ENCODE measurements at places on chromosomes 4 and X.
A peak's percentile ranks its signal among the peaks of the same experiment; 100 is the strongest.

- no peak for DNase-seq
Observed at GRCh38 chrX:21958187-21958586, 17.7 kb downstream of the SMS start.

GRCh38 chr4:5561286-5561685, 147.1 kb downstream of the EVC2 start:
- DNase-seq, result no peak

GRCh38 chr4:132180020-132180427, 969.1 kb upstream of the PCDH10 start:
- DNase-seq, result no peak

DNA sequence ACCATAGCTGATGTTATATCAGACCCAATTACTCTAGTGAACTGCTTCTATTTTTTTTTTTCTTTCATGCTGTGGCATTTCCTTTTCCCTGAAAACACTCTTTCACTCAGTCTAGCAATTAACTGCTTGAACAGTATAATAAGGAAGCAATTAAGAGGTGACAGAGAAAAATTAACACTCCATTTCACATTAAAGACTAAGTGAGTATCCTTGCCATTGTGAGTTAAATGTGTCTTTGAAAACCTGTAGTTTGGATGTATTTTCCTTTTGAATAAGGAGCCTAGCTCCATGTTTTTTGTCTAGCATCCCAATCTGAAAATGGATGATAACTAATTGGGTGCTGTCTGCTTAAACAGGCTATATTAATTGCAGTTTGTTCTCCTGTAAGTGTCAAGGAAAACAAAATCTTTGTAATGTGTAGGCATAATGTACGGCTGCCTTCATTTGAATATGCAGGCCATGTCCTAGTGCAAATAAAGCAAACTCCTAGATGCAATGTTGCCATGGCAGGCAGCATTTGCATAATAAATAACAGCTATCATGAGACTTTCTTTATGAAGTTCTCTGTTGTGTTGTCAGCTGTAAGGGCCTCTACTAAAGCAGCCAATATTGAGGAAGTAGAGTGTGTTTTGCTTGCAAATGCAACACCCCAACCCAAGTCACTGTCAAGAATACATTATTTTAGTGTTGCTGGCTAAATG, 416.7 kb downstream of the ZIC3 start:
- no peak for DNase-seq

- peak; percentile 32 for DNase-seq
Observed at GRCh38 chr4:21790438-21791029, 158.0 kb downstream of the KCNIP4 start.

DNA sequence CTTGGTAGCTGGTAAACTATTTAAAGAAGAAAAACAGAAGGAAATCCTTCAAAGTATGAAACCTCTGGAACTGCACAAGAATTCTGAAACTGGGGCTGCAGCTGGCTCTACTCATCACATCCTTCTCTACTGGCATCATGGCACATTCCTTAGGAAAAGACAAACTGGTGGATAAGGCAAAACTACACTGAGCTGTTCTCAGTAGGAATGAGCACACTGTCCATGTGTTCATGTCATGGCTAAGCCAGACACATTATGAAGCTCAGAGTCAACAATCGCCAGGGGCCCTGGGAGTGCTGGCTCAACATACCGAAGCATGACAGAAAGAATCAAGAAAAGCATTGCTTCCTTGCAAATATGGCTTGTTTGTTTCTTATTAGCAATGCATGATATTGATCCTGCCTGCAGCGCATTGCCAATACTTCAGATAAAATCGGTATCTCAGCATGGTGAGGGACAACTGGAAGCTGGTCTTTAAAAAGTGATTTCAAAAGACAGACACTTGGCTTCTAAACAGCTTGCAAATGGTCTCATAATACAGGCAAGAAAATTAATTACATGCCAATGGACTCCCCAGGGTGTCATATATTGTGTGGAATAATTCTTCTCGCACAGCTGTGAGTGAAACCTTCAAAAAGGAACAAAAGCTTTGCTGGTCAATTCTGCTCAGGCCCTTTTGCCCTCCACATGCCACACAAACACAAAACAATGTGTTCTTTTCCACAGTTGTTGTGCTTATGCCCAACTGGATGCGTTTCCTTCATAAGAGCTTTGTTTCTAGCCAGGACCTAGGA, 300.2 kb upstream of the VCX start:
- no peak for DNase-seq

- DNase-seq, result no peak
Observed at GRCh38 chr4:13533670-13534343, 10.5 kb downstream of the NKX3-2 start.

GRCh38 chr4:156000491-156000890, 46.8 kb upstream of the CTSO start:
- no peak for DNase-seq

DNA sequence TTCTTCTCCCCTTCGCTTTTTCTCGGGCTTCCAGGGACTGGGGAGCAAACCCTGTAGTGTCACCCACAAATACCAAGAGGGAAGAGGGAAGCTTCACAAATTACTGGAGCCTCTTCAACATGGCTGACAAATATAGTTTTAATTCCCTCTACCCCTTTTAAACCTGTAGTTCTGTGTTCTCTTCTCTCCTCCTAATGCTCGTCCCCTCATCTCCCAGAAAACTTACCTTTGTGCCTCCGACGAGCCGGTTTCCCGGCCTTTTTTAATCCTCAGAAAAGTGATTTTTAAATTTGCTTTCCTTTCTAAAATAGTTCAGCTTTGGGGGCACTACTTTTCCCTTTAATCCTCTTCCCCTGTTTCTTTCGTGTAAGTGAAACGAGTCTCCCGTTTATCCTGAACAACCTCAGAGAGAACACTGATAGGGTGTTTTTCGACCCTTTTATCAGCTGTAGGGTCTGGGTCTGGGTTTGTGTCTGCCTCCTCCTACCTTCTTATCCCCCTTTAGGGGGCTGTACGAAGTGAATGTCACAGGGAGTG, 408 bp downstream of the TET2 start:
- no peak for DNase-seq

- DNase-seq, result no peak
Observed at GRCh38 chrX:1449036-1449822, 3.5 kb downstream of the ASMTL start.

- DNase-seq, result no peak
Observed at GRCh38 chr4:20126906-20127305, 124.8 kb upstream of the SLIT2 start.

- no peak for DNase-seq
Observed at GRCh38 chr4:183163135-183163534, 64.1 kb downstream of the WWC2 start.

- no peak for DNase-seq
Observed at GRCh38 chr4:67342291-67342690, 203.0 kb downstream of the CENPC start.

DNA sequence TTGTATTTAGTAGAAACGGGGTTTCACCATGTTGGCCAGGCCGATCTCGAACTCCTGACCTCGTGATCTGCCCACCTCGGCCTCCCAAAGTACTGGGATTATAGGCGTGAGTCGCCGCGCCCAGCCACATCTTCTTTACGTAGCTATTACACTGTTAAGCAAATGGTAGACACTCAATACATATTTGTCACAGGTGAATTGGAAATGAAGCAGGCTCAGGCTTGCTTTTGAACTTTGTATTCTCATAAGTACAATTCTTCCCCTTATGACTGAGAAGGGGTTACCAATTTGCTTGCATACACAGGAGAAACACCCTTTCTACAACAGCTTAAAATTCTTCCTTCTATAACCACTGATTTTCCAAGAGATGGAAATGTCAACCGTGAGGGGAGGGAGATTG, 787 bp upstream of the SRPX2 start:
- DNase-seq, result no peak

DNA sequence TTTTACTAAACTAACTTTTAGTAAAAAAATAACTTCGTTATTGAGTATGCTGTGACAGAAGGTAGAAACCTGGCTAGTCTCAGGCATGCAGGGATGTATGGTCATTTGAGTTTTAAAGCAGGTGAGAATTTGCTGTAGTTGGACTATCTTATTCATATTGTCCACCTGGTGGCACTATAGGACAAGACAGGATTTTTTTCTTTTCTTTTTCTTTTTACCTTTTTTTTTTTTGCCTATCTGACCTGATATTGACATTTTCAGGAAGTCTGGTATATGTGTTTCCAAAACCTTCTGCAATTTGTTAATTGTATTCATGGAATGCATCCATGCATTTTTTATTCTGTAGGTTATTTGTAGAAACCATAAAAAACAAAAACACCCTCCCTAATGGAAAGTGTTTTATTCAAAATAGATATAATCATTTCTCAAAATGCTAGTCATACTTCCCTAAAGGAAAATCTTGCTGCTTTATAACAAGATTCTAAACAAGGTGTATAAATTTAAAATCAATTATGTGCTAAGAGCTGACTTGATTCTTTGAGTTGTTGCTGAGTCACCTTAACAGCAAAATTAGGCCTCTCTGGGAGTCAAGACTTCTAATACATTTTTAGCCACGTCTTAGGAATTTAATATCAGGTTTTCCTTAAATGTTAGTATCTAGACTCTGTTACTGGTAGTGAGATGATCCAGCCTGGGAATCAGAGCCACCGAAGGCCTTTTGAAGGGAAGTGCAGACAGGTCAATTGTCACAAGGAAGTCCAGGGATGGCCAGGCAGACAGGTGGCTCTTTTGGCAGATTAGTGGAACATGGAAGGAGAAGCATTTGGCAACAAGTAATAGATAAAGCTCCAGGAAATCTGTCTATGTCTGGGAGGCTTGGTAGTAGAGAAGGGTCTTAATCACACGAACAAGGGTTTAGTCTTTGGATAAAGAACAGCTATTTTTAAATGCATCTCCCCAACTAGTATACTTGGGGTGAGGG, 201.3 kb upstream of the GNPDA2 start:
- DNase-seq, result peak; percentile 54

DNA sequence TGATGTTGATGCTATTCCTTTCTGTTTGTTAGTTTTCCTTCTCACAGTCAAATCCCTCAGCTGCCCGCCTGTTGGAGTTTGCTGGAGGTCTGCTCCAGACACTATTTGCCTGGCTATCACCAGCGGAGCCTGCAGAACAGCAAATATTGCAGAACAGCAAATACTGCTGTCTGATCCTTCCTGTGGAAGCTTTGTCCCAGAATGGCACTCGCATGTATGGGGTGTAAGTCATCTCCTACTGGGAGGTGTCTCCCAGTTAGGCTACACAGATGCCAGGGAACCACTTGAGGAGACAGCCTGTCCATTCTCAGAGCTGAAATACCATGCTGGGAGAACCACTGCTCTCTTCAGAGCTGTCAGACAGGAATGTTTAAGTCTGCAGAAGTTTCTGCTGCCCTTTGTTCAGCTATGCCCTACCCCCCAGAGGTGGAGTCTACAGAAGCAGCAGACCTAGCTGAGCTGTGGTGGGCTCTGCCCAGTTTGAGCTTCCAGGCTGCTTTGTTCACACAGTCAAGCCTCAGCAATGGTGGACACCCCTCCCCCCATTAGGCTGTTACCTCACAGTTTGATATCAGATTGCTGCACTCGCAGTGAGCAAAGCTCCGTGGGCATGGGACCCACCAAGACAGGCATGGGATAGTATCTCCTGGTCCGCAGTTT, 74.9 kb downstream of the SPIN3 start:
- DNase-seq, result no peak
